ENCODE measurements at places on chromosomes 1 and 21.

DNA sequence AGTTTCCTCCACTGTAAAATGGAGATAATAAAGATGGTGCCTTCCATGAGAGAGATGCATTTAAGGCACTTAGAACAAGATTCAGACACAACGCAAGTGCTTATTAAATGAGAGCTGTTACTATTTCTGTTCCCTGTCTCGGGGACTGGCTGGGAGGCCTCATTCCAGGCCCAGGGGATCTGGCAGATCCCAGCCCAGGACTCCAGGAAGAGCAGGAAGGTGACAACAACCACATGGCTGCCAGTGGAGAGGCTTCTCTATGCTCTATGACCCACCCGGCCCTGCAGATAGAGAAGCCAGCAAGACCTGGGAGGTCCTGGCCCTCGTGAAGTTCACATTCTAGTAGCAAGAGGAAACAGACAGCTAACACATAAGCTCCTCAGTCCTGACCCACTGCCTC, 175.5 kb downstream of the ACTL8 start:
- DNase-seq: no peak

DNA sequence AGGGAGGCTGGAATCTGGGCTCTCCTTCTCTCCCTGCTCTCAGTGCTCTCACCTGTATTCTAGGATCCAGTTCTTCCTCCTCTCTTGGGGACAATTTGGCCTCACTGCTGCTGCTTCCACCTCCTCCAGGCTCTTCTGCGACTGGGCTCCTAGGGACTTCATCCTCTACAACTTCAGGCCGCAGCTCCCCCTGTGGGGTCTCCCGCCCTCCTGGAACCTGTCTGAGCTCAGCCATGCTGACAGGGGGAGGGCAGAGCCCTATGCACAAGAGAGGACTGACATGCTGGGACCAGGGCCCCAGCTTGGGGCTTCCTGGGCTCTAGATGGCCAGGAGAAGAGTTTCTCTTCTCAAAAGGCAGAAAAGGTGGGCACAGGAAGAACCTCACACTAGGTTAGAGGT, 1.0 kb downstream of the SH3BP5L start:
- DNase-seq: no peak

DNA sequence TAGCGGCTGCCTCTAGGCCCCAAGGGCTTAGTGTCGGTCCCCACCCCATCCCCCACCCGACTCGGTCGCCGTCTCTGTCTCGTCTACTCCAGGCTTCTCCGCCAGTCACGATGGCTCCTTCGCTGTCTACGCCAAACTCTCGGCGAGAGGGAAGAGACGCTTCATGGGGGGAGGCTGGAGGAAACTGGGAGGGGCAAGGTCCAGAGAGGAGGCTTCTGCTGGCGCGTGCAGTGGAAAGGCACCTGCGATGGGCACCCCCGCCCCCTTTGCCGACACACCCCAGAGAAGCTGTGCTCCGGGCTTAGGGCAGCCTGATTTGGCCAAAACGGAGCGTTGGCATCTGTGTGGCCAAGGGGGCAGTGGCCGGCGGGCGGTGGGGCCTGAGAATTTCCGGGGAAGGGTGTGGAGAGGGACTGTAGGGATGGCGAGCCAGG, 1.2 kb upstream of the CSMD2 start:
- no peak for DNase-seq

DNA sequence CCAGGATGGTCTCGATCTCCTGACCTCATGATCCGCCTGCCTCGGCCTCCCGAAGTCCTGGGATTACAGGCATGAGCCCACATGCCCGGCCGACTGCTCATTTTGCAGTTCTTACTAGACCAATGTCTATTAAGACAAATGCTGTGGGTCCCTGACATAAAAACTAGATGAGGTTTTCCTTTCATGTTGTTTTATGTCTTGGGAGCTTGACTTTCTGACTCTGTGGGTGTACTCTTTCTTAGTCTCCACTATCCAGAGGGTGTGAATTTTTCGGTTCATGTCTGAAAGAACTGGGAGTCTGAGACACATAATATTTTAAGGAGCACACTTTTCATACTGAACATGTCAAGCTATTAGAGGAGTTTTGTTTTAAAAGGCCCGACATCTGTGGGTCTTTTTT, 744.9 kb upstream of the B3GALT2 start:
- DNase-seq: no peak

GRCh38 chr1:169103002-169103401, 3.5 kb upstream of the ATP1B1 start:
- DNase-seq: no peak

- no peak for DNase-seq
Observed at GRCh38 chr1:89935235-89935634, 59.7 kb upstream of the ZNF326 start.

GRCh38 chr1:164515711-164516331, 43.2 kb upstream of the PBX1 start:
- no peak for DNase-seq

- no peak for DNase-seq
Observed at GRCh38 chr1:81174052-81174451, 626.7 kb upstream of the ADGRL2 start.

- DNase-seq: no peak
Observed at GRCh38 chr1:42936309-42937078, 22.2 kb downstream of the SLC2A1 start.

- no peak for DNase-seq
Observed at GRCh38 chr21:37264808-37265207, 2.3 kb downstream of the VPS26C start.

GRCh38 chr1:230189341-230189740, 122.3 kb downstream of the GALNT2 start:
- no peak for DNase-seq

All from activated CD4-positive, CD25-positive, alpha-beta regulatory T cell treated with anti-CD3 and anti-CD28 coated beads, Interleukin-2, amount 50 U/mL, for 72 hours (primary cell).